ENCODE measurements at places on chromosomes 12 and 14. TPM values are rescaled to one million over a fixed set of nuclear protein-coding genes. Genes with fewer than 3 reads are reported as not detected.

The CEBPE gene
- total RNA-seq, result not detected

The MDM1 gene
- 6.6 TPM for total RNA-seq

The MAP1LC3B2 gene
- total RNA-seq, result 0.44 TPM

The RNASE7 gene
- not detected for total RNA-seq

The CREBL2 gene
- 21.7 TPM for total RNA-seq

The PIWIL1 gene
- total RNA-seq, result not detected

The DNAI7 gene
- not detected for total RNA-seq

The TOGARAM1 gene
- 6.1 TPM for total RNA-seq

The GLI1 gene
- not detected for total RNA-seq

The PDE3A gene
- total RNA-seq, result 1.1 TPM

The P3H3 gene
- 7.5 TPM for total RNA-seq

All from mammary microvascular endothelial cell (primary cell).